Stimulated activated CD4-positive, alpha-beta T cell treated with anti-CD3 and anti-CD28 coated beads, Interleukin-4, amount 100 ng/mL, for 4 hours (primary cell): ENCODE measurements at places on chromosomes 4 and X.

DNA sequence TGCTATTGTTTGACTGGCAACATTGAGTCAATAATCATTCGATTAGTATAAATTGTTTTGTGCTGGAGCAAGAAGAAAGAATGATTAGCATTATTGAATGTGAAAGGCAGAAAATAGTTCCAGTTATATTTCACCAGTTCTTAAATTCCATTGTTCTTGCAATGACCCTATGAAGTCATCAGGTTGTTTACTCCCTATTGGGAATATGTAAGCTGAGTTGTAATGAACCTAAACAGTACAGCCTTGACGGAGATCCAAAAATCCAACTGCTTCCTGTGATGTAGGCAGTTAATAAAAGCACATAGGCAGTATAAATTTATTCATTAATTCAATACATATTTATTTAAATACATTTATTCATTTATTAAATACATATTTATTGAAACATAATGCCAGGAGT is 947.5 kb downstream of the PCDH7 start:
- DNase-seq = no peak

DNA sequence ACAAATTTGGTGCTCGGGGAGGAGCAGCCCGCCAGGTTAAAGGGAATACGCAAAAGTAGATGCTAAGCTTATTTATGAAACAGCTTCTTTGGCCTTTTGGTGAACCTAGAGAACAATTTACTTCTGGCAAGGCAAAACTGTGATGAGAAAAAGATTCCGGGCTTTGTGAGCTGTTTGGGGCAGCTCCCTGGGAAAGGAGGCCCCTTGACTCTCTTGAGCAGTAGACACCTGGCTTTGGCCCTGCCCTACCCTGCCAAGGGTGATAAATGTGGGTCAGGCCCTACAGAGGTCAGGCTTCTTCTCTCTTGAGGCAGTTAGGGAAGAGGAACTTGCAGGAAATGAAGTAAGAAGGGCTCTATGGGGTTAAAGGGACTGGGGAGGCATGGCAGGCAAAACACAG is 509.6 kb downstream of the MID1IP1 start:
- DNase-seq = no peak

- DNase-seq = no peak
Observed at GRCh38 chrX:20042221-20042620, 51.4 kb upstream of the BCLAF3 start.

DNA sequence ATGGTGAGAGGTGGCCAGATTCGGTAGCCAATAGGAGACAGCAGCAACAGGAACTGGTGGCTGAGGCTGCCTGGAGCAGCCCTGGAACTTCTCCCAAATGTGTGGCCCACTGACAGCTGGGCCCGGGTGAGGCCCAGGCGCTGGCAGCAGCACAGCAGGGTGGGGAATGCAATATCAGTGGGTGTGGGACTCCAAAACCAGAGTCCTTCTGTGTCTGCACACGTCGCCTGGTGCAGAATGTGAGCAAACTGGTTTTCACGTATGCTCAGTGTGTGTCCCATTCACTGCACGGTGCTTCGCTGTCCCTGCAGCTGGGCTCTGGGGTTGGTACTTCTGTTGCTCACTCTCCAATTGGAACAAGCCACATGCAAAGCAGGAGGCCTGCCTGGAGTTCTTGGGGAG is 14.4 kb upstream of the CENPU start:
- DNase-seq = no peak

DNA sequence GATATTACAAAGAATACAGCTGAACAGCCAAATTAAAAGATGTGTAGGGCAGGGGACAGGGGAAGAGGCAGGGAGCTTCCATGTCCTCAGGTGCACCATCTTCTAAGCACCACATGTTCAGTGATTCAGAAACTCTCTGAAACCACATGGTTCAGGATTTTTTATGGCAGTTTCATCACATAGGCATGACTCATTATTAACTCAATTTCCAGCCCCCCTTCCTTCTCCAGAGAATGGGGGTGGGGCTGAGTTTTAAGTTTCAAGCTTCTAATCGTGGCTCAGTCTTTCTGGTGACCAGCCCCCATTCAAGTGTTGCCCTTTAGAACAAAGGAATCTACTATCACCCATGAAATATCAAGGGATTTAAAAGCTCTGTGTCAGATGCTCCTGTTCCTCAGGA is 317.8 kb upstream of the GALNT7 start:
- DNase-seq = no peak

DNA sequence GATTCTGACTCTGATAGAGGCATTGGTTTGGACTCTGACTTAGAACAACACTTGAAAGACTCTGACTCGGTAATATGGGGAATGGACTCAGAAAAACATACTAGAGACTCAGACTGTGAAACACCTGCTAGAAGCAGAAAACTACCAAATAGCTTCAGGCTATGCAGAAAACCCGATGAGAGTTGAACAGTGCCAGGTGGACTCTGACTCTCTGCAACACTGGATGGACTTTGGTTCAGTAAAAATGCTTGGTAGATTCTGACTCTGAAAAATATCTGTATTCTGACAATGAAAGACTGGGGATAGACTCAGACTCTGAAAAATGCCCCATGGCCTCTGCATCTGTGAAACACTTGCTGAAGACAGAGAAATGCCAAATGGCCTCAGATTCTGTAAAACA is 215.1 kb upstream of the HDX start:
- DNase-seq = no peak

DNA sequence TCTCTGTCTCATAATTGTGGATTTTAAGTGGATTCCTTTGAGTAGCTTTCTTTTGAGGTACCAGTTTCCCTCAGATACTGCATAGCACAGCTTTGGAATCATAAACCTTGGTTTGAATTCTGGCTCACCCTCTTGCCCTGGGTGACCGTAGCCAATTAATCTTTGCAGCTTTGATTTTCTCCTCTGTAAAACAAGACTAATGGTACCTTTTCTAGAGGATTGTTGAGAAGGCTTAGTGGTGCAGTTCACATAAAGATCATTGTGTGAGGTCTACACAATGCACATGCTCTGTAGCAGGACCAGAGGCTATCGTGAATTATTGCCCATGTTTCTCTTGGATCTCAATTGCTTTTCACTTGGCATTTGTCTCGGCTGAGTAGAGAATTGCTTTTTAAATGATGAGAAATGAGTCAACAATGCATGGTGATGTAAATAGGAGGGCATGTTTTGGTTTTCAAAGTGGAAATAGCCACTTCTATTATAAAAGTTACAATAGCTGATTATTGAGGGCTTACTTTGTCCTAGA is 47.9 kb downstream of the TMEM131L start:
- DNase-seq = no peak

- no peak for DNase-seq
Observed at GRCh38 chrX:17605676-17606075, 131.6 kb upstream of the SCML1 start.

GRCh38 chr4:87916626-87917025 is 58.9 kb upstream of the SPP1 start:
- DNase-seq = no peak

GRCh38 chrX:16612257-16612897 is 37.6 kb upstream of the S100G start:
- no peak for DNase-seq

- DNase-seq = no peak
Observed at GRCh38 chrX:6307156-6307555, 78.5 kb upstream of the NLGN4X start.

DNA sequence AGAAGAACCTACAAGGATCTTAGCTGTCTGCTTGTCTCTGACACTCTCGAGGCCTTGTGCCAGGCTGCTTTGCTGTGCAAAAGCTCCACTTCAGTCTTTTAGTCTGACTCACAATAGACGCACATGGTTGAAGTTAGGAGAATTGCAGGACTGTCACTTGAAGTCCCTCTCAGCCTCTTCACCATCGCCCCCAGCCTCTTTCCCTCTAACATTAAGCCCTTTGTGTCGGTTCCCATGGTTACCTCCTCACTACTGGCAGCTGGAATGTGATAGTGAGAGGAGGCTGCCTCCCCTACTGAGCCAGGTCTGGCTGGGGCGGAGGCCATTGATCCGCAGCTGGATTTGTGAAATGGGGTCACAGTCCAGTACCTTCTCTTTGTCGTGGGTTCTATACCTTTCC is 201.8 kb downstream of the SOWAHB start:
- no peak for DNase-seq

DNA sequence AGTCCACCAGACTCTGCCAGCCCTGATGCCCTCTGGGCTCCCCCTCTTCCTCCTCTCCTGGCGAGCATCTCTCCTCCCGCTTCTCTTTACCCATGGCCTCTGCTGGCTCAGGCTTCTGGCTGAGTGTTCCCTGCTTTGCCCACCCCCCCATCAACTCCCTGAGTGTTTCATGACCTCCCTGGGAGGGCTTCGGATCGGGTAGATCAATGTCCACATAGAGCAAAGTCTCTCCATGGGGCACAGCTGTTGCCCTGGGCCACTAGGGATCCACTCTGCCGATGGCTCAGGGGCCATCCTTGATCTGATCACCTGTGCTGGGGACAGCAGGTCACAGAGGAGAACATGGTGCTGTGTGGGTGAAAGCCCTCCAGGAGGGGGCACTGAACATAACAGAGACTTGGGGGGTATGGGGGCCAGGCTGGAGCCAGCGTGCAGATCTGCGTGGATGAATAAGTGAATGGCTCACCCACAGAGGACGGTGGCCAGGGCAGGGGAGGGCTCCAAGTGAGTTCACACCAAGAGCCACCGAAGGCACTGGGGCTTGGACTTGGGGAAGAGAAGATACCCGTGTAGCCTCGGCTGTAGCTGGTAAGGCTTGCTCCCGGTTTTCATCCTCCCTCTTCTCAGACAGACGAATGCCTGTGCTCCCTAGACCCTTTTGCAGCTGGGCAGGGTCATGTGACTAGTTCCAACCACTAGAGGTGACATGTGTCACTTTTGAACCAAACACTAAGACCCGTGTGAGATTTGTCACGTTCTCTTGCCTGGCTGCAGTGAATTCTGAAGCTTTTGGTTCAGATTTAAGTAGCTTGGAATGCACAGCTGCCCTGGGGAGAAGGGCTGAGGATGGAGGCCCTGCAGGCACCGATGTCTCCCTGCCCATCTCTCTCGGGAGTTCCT is 23.2 kb upstream of the AFAP1 start:
- no peak for DNase-seq

DNA sequence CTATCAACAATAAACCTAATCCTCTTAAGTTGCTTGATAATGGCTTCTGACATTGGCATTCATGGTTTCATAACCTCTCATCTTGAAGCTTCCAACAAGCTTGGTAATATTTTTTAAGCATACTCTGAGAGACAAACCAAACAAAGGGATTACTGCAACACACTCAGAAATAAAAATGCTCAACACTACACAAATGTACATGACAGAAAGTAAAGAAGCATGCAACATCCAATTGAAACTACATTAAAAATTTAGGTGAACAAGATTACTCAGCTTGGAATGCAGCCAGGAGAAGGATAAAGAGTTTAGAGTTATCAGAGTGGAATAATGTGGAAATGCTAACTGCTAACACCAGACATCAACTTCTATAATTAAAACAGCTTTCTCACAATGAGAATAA is 1136.6 kb upstream of the PABPC4L start:
- DNase-seq = no peak

- no peak for DNase-seq
Observed at GRCh38 chr4:66123190-66123589, 452.9 kb upstream of the EPHA5 start.
